ENCODE measurements at places on chromosomes 3 and 15. TPM values are rescaled to one million over a fixed set of nuclear protein-coding genes. Genes with fewer than 3 reads are reported as not detected.

Gene MYZAP
- 5.8 TPM for total RNA-seq

Gene LRRC58
- 34.8 TPM for total RNA-seq

- DNase-seq, result no peak
Measured at GRCh38 chr15:32106401-32107381, 76.4 kb downstream of the CHRNA7 start.

- DNase-seq, result no peak
Measured at GRCh38 chr3:27888562-27888961, 166.4 kb upstream of the EOMES start.

DNA sequence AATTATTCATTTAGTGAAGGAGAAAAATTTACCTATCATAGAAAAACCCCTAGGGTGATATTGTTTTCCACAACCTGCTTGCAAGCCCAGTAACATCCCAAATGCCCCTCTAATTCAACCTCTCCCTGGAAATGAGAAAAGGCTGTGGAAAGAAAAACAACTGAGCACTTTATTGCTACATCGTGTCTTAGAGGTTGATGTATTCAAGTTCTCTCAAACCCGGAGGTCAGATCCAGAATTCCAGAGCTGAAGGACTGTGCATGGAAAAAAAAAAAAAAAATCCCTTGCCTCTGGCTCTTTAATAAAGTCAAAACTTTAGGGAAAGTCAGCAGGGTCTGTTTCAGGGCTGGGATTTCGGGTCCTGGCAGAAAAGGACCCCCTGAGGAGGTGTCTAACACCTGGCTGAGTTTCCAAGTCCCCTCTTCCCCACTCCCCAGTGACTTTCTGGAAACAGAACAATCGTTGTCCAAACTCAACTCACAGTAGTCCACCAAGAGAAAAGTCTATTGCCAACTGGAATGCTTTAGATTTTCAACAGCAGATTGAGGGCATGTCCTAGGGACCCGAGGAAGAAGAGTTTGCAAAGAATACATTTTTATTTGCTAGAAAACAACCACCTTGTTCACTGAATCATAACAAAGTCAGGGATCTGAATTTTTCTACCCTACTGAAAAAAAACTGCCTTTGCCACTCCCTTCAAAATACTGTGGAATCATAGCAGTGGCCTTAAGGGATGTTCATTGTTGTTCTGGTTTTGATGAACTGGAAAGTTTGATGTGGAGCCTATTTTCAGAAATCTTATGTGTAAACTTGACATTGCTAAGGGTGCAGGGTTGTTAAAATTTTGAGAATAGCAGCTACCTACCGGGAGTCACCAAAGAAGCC is 207.5 kb upstream of the ADAMTS9 start:
- no peak for DNase-seq

All from HCT116 (cell line).